Left lung (tissue), 14 donors: ENCODE measurements at places on chromosomes 12 and 14. TPM values are rescaled to one million over a fixed set of nuclear protein-coding genes. Genes with fewer than 3 reads are reported as not detected.

Gene LHX5
- not detected for total RNA-seq

Gene NEUROD4
- total RNA-seq = not detected

- no peaks in the 10 kb centered on the region for H3K27me3 ChIP-seq
- H3K4me3 ChIP-seq = no peak overlapping the region
- no peak for DNase-seq
- no peaks in the 10 kb centered on the region for H3K4me1 ChIP-seq
Measured at GRCh38 chr12:45914090-45914489, 76.3 kb downstream of the SCAF11 start.

DNA sequence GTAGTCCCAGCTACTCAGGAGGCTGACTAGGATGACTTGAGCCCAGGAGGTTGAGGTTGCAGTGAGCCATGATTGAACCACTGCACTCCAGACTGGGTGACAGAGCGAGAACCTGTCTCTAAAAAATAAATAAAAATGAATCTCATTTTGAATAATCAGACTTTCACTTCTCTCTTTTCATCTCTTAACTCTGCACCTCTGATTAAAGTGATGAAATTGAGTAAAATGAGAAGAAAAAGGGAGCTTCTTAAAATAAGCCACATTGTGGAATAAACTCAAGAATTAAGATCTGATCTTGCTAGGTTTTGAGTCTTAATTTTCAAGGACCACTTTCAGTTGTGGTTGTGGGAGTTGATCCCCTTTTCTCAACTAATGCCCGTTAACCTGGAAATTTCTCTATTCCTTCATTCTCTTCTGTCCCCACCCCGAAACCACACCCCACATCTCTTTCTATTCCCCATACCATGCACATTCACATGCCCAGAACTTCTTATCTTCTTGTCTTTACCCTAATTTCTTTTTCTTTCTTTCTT lies 70.9 kb upstream of the ETV6 start:
- H3K4me1 ChIP-seq = peaks cover 6% of the 10 kb centered on the region
- no peak overlapping the region for H3K27ac ChIP-seq
- DNase-seq = no peak
- H3K27me3 ChIP-seq = no peaks in the 10 kb centered on the region
- no peak overlapping the region for H3K4me3 ChIP-seq
- no peaks in the 10 kb centered on the region for H3K36me3 ChIP-seq

Gene ENDOU
- not detected for total RNA-seq

GRCh38 chr12:27623645-27624044 lies 72.6 kb upstream of the REP15 start:
- H3K27me3 ChIP-seq = no peaks in the 10 kb centered on the region
- no peaks in the 10 kb centered on the region for H3K36me3 ChIP-seq
- peaks cover 7% of the 10 kb centered on the region for H3K4me1 ChIP-seq
- H3K4me3 ChIP-seq = no peak overlapping the region
- no peak overlapping the region for H3K27ac ChIP-seq

Gene RBP5
- total RNA-seq = 2.3 TPM

Gene OAS1
- 25.7 TPM for total RNA-seq

Gene CMKLR1
- 19.0 TPM for total RNA-seq

- H3K4me1 ChIP-seq = no peaks in the 10 kb centered on the region
- H3K4me3 ChIP-seq = no peak overlapping the region
- no peak overlapping the region for H3K27ac ChIP-seq
- no peaks in the 10 kb centered on the region for H3K27me3 ChIP-seq
- no peaks in the 10 kb centered on the region for H3K36me3 ChIP-seq
- DNase-seq = no peak
Measured at GRCh38 chr14:105258846-105259245, 10.5 kb downstream of the BTBD6 start.

Gene PRB2
- total RNA-seq = not detected

DNA sequence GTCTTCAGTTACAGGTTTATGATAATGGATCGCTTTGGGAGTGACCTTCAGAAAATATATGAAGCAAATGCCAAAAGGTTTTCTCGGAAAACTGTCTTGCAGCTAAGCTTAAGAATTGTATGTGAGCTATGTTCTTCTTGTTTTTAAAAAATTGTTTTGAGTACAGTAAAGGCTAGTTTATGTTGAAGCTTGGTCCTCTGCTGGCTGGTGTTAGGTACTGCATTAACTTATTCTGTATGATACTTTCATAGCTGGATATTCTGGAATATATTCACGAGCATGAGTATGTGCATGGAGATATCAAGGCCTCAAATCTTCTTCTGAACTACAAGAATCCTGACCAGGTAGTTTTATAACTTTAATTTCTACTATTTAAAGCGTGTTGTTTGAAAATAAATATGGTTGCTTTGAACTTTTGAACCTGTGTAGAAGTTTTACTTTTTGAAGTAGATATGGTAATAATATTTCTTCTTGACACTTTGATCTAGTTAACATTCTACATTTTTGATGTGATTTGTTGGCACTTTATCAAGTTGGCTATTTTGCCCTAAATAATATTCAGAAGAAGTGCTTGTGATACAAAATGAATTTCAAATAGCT lies 55.7 kb downstream of the VRK1 start:
- H3K4me3 ChIP-seq = no peak overlapping the region
- H3K4me1 ChIP-seq = no peaks in the 10 kb centered on the region
- H3K36me3 ChIP-seq = peaks cover 17% of the 10 kb centered on the region

- no peaks in the 10 kb centered on the region for H3K27me3 ChIP-seq
- H3K36me3 ChIP-seq = no peaks in the 10 kb centered on the region
- no peak overlapping the region for H3K4me3 ChIP-seq
Measured at GRCh38 chr12:78062786-78063185, 232.1 kb downstream of the NAV3 start.

Gene ZFHX2
- total RNA-seq = 3.1 TPM

DNA sequence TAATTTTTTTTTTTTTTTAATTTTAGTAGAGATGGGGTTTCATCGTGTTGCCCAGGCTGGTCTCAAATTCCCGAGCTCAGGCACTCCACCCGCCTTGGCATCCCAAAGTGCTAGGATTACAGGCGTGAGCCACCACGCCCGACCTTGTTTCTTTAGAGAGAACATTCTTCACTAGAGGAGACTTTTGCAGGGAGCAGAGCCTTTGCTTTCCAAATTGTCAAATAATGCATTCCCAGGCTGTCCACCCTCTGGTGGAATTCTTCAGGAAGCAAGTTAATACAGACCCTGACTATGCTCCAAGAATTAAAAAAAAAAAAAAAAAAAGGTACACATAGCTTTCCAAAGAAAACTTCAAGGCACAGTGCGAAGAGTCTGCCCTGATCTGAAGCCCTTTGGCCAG lies 6.8 kb downstream of the ALDH1L2 start:
- H3K36me3 ChIP-seq = no peaks in the 10 kb centered on the region
- no peak overlapping the region for H3K27ac ChIP-seq
- H3K27me3 ChIP-seq = no peaks in the 10 kb centered on the region
- DNase-seq = no peak
- no peaks in the 10 kb centered on the region for H3K4me1 ChIP-seq
- H3K4me3 ChIP-seq = no peak overlapping the region

DNA sequence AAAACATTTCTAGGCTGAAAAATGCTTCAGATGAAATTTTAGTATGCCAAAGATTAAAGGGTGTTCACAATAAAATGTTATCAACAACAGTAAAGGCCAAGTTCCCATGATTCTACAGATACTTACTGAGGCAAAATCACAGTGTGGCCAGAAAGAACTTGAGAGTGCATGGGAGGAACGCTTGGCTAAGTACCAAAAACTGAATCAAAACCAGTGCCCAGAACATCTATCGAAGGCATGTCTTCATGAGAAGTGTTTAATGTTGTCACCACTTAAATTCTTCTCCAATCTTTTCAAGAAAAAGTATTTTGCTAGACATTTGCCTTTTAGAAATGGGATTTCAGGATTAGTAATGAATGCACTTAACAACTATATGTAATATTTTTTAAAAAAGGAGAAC lies 41.5 kb downstream of the KIF21A start:
- no peaks in the 10 kb centered on the region for H3K4me1 ChIP-seq
- no peak overlapping the region for H3K4me3 ChIP-seq
- H3K27ac ChIP-seq = no peak overlapping the region

GRCh38 chr12:32270818-32271710 lies 128.3 kb upstream of the FGD4 start:
- no peak overlapping the region for H3K27ac ChIP-seq
- no peaks in the 10 kb centered on the region for H3K36me3 ChIP-seq
- no peaks in the 10 kb centered on the region for H3K27me3 ChIP-seq
- DNase-seq = no peak

GRCh38 chr14:55160989-55161388 lies 30.4 kb downstream of the DLGAP5 start:
- H3K27ac ChIP-seq = no peak overlapping the region
- H3K4me3 ChIP-seq = no peak overlapping the region
- H3K36me3 ChIP-seq = no peaks in the 10 kb centered on the region
- no peak for DNase-seq
- H3K4me1 ChIP-seq = no peaks in the 10 kb centered on the region
- no peaks in the 10 kb centered on the region for H3K27me3 ChIP-seq

GRCh38 chr14:23663127-23663526 lies 27.0 kb downstream of the DHRS2 start:
- no peaks in the 10 kb centered on the region for H3K36me3 ChIP-seq
- H3K27me3 ChIP-seq = no peaks in the 10 kb centered on the region
- H3K27ac ChIP-seq = no peak overlapping the region

Gene DDN
- 0.08 TPM for total RNA-seq

DNA sequence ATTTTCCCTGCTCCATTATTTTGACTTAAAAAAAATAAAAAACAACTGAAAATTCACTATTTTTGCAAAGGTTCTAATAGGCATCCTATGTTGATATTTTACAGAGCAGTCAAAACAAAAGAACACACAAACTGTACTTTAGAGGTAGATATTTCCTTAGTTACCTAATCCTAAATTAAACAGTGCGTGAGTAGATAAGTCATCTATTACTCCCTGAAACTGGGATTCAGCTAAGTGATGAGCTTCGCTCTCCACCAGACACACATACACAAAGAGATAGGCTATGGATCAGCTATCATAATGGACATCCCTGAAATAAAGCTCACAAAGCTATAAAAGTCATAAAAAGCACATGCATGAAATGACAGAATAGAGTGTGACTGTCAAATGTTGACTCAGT lies 398.7 kb downstream of the SOX5 start:
- H3K27me3 ChIP-seq = no peaks in the 10 kb centered on the region
- H3K36me3 ChIP-seq = no peaks in the 10 kb centered on the region
- no peak for DNase-seq
- no peaks in the 10 kb centered on the region for H3K4me1 ChIP-seq

Gene FOXM1
- 16.5 TPM for total RNA-seq

Gene LRRC9
- 0.05 TPM for total RNA-seq

Gene RASSF9
- 8.3 TPM for total RNA-seq

Gene ANO6
- total RNA-seq = 63.8 TPM

- H3K4me3 ChIP-seq = no peak overlapping the region
- H3K4me1 ChIP-seq = no peaks in the 10 kb centered on the region
- no peak overlapping the region for H3K27ac ChIP-seq
- H3K36me3 ChIP-seq = no peaks in the 10 kb centered on the region
Measured at GRCh38 chr14:54267172-54267571, 129.6 kb upstream of the CDKN3 start.

Gene LMNTD1
- total RNA-seq = 1.7 TPM

DNA sequence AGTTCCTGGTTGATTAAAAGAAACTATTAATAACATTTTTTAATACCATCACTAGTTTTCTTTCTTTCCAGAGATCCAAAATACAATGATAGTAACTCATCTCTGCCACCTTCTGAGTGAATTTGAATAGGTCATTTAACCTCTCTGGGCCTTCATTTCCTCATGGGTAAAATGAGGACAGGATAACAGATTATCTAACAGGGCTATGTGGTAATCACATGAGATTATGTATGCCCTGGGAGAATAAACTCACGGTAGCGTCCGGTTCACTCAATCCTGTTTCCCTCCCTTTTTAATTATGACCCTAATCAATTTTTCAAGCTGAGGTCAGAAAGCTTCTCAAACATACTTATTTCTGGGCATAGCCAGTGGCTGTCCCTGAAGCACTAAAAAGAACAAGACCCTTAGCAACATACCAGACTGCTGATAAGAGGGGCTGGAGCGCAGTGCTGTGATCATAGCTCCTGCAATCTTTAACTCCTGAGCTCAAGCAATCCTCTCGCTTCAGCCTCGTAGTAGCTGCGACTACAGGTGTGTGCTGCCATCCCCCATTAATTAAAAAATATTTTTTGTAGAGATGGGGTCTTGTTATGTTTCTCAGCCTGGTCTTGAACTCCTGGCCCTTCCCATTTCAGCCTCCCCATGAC lies 24.2 kb downstream of the ATXN2 start:
- DNase-seq = no peak
- no peak overlapping the region for H3K27ac ChIP-seq
- no peaks in the 10 kb centered on the region for H3K27me3 ChIP-seq
- peaks cover 41% of the 10 kb centered on the region for H3K4me1 ChIP-seq
- H3K36me3 ChIP-seq = no peaks in the 10 kb centered on the region

Gene LALBA
- total RNA-seq = not detected

DNA sequence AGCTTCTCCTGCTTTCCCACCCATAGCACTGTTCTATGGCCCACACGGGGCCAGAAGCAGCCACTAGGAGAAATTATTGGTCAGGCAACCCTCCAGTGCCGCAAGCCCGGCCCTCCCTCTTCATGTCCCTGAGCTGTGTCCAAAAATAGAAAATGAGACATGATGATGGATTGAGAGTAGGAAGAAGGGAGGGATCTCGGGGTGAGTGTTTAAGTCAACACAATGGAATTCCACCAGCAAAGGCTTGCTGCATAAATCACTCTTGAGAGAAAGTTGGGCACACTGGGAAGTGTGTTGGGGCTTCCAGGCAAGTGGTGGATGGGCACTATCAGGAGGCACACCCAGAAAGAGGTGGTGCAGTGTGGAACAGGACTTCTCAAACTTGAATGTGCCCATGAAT lies 94.2 kb downstream of the LLPH start:
- H3K27me3 ChIP-seq = no peaks in the 10 kb centered on the region
- H3K36me3 ChIP-seq = no peaks in the 10 kb centered on the region
- H3K4me1 ChIP-seq = peaks cover 4% of the 10 kb centered on the region
- no peak for DNase-seq
- no peak overlapping the region for H3K4me3 ChIP-seq

DNA sequence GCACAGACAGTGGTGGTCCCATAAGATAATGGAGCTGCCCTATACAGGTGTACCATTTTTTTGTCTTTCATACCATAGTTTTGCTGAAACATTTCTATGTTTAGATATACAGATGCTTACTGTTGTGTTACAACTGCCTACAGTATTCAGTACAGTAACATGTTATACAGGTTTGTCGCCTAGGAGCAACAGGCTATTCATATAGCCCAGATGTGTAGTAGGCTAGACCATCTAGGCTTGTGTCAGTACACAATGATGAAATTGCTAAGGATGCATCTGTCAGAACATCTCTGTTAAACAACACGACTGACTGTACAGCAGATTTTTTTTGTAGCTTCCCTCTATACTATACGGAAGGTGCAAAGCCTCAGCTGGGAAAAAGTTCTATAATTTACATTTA lies 30.5 kb downstream of the RAD9B start:
- H3K36me3 ChIP-seq = no peaks in the 10 kb centered on the region
- DNase-seq = no peak
- H3K27me3 ChIP-seq = no peaks in the 10 kb centered on the region
- H3K27ac ChIP-seq = no peak overlapping the region
- H3K4me1 ChIP-seq = no peaks in the 10 kb centered on the region
- H3K4me3 ChIP-seq = no peak overlapping the region

Gene CEBPE
- total RNA-seq = 1.0 TPM
